AG10803 (cell line): ENCODE measurements at places on chromosomes 1 and 21.

DNA sequence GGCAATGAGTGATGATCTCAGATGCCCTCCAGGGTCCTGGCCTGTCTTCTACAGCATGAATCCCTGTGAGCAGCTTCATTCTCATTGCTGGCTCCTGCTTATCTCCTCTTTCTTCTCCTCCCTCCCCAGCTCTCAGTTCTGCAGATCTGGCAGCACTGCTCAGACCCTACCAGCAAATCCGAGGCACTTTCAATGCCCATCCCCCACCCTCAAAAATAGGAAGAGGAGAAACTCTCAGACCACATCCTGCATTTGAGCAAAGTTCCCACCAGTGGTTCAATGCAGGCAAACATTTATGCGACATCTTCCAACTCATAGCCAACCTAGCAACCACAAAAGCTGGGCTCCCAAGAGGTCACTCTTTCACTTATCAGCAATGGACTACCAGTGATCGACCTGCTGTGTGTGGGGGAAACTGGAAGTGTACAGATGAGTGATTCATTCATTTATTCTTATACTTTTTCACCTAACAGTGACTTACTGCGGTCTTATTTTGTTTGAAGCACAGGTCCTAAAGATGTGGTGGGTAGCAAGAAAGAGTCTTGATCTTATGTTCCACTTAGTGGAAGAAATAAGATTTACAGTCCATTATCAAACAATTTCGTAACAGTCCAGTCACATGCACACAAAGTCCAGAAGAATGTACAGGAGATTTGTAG lies 5.8 kb upstream of the CHI3L2 start:
- no peak for DNase-seq

GRCh38 chr1:52056937-52057231 lies 789 bp downstream of the BTF3L4 start:
- peak; percentile 80 for DNase-seq

DNA sequence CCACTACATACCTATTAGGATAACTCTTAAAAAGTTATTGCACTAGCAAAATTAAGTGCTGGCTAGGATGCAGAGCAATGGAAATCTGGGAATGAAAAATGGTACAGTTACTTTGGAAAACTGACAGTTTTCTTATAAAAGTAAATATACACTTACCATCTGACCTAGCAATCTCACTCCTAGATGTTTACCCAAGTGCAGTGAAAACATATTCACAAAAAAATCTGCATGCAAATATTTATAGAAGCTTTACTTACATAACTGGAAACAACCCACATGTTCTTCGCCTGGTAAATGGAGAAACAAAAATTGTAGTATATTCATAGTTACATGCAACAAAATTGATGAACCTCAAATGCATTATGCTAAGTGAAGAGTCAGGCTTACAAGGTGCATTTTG lies 12.9 kb upstream of the FLG2 start:
- no peak for DNase-seq

DNA sequence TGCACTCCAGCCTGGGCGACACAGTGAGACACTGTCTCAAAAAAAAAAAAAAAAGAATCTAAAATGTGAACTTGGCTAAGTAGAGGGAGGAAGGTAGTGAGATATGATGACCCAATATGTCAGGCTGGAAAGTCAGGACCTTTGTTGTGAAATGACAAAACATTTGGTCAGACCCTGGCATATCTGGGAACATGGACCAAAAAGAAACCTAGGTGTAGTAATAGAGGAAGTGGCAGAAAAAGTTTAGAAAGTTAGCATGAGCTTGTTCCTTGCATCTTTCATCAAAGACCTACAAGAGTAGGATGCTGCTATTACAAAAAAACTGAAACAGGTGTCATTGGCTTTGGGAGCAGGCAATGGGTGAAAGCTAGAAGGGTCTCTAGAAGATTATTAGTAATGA lies 7.3 kb upstream of the S100A3 start:
- DNase-seq, result no peak

- DNase-seq, result no peak
Measured at GRCh38 chr1:34915521-34915920, 13.9 kb downstream of the DLGAP3 start.

GRCh38 chr21:35915030-35915429 lies 145.3 kb downstream of the SETD4 start:
- no peak for DNase-seq

DNA sequence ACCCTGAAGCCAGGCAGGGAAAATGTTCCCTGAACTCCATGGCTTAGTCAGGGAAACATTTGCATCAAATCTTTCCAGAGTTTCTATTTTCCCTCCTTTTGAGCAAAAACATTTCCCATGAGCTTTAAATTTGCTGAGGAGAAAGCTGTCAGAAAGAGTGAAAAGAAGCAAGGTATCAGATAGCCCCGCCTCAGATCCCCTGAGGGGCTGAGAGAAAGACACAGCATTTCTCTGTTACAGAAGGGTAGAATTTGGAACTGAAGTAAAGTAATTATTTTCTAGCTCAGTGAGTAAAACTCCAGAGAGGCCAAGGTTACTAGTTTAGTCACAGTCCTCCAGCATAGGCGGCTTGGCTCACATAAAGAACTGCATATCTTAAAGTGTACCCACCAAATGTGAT lies 10.6 kb downstream of the FMO1 start:
- no peak for DNase-seq

DNA sequence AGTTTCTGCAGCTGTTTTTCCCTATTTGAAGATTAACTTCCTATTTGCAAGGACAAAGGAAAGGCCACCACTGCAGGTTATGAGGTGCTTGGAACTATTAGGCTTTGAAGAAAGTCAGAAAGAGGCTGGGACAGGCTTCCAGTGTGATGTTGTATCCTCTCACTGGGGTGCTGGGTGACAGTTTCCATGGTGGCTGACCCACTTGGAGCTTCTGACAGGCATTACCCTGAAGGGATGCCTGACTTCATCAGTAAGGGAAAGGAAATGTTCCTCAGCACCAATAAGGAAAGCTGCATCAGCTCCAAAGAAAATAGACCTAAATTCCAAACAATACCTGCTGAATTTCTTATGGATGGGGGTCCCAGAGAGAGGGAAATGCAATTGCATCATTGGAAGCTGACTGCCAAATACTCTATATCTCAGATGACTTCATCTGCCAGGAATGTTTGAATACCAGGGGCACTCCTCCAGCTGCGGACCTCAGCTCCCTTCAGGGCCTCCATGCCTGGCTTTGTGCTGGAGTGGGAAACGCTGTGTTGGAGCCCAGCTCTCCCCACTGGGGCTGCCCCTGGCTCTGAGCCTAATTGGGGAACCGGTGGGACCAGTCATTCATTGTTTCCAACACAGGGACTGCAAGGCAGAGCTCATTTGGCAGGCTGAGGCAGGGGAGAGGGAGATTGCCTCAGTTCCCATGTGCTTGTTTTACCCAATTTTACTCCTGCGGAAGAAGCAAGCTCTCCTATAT lies 76.6 kb downstream of the RGL1 start:
- DNase-seq, result peak; percentile 62

DNA sequence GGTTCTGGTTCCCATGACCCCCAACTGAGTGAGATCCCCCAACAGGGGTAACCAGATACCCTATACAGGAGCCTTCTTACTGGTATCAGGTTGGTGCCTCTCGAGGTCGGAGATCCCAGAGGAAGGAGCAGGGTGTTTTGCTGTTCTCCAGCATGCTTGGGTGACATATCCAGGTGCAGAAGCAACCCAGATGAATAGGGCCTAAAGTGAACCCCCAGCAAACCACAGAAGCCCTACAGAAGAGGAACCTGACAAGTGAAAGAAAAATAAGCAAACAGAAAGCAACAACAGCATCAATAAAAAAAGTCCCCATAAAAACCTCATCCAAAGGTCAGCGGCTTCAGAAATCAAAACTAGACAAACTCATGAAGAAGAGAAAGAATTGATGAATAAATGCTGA lies 633.4 kb upstream of the CXADR start:
- no peak for DNase-seq

- DNase-seq, result no peak
Measured at GRCh38 chr1:183907070-183907469, 102.2 kb downstream of the RGL1 start.

GRCh38 chr1:239126884-239127283 lies 259.5 kb upstream of the CHRM3 start:
- DNase-seq, result no peak

- DNase-seq, result no peak
Measured at GRCh38 chr1:163439471-163439870, 117.7 kb downstream of the NUF2 start.

GRCh38 chr1:42961312-42962091 lies 2.8 kb upstream of the SLC2A1 start:
- DNase-seq, result no peak

GRCh38 chr1:217554849-217555248 lies 76.0 kb downstream of the GPATCH2 start:
- DNase-seq, result no peak

GRCh38 chr1:24929398-24930259 lies 447 bp downstream of the RUNX3 start:
- peak; percentile 36 for DNase-seq
